ENCODE measurements at places on chromosomes 5 and 9. TPM values are rescaled to one million over a fixed set of nuclear protein-coding genes. Genes with fewer than 3 reads are reported as not detected.

DNA sequence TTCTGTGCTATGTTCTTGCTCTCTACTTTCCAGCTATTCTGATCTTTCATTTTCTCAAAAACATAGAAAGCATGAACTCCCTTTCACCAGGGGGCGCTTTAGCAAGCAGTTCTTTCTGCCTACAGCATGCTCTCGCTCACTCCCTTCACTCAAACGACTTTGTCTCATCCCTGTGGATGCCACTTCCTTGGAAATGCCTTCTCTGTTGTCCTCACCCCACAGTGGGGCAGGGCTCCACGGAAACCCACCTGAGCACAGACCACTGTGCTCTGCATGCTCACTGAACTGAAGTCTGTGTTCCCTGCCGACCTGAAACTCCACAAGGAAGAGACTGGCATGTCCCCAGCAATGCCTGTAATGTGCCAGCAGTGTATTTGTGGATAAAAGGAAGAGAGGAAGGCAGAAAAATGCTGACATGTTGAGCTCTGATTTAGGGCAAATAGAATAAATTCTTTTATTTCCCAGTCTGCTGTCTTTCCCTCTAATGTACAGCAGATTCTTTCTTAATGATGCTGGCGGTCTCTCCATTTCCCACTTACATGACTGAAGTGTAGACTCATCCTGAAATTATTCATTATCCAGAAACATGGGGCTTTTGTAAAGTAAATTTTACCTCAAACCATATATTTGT lies 4.9 kb upstream of the ROR2 start:
- peak; percentile 91 for DNase-seq

- DNase-seq: peak; percentile 37
These were observed 3.9 kb downstream of the GCNT4 start for GRCh38 chr5:75048457-75048953.

- peak; percentile 26 for DNase-seq
These were observed 208.4 kb downstream of the CD180 start for GRCh38 chr5:66987949-66988838.

GRCh38 chr5:9188131-9188530 lies 357.7 kb downstream of the SEMA5A start:
- DNase-seq: peak; percentile 96

DNA sequence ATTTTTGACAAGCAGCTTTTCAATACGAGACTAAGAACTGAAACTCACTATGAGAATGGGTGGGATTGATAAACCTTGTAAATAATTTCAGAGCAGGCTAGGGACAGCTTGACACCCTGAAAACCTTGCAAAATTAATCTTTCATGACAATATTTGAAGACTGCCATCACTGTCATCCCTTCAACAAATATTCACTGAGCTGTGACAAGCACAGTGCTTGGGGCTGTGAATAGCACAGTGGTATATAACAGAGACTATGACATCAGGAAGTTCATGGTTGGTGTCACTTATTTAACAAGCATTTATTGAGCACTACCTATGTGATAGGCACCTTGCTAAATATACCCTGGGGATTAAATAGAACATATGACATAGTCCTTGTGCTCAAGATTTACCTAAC lies 741.0 kb upstream of the RIOK2 start:
- DNase-seq: no peak

DNA sequence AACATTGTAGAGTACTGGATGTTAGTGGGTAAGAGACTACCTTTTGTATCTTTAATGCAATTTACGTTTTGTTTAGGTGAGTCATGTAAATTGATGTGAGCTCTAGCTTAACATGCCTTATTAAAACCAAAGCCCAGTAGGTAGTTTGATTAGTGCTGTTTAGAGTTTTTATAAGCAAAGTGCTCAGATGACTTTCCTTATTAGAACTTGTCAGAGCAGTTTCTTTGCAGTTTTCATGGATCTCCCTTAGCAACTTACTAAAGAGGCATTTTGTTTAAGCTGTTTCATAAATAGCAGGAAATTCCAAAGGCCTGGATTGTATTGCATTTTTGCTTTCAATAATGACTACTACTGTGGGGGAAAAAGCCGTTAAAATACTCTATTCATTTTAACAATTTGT lies 14.5 kb downstream of the ZSWIM6 start:
- peak; percentile 63 for DNase-seq

- no peak for DNase-seq
These were observed 159.5 kb upstream of the SLC28A3 start for GRCh38 chr9:84499969-84500582.

- DNase-seq: no peak
These were observed 52.5 kb downstream of the IQGAP2 start for GRCh38 chr5:76455531-76456133.

DNA sequence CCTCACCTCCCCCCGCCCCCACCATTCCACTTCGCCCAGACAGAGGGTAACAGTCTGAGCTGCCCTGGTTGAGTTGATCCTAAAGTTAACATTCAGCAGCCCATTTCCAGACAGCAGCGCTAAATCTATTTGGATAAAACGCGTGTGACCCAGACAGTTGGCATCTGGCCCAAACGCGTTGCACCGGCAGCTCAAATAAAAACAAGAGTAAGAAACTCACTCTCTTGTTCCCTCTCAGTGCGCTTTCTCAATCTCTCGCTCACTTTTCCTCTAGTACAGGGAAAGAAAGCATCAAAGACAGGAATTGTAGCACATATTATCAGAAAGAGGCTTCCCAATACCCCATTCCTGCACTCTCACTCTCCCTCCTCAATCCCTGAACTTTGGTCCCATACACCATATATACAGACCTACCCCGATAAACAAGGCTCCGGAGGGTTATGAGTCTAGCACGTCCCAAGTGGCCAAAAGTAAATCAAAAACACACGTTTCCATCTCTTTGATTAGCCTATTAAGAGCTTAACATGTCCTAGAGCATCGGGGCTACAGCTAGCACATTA lies 1.3 kb downstream of the ADAMTS6 start:
- peak; percentile 93 for DNase-seq

GRCh38 chr9:18516514-18516913 lies 42.6 kb downstream of the ADAMTSL1 start:
- no peak for DNase-seq

DNA sequence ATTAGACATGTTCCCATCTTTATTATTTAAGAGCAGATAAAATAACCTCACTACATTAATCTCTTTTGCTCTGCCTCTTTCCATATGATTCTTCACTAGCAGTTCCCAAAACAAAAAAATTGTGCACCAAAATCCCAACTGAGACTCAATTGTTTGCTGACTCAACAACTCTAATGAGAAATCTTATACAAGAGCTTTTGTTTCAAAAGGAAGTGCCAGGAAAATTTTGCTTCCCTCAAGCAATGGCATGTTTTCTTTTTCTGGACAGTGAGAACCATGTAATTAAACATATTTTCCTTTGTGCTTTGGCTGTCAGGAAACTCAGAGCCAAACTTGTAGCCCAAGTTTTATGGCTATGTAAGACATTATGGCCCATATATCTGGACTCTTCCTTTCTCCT lies 62.0 kb downstream of the TMC1 start:
- DNase-seq: no peak

DNA sequence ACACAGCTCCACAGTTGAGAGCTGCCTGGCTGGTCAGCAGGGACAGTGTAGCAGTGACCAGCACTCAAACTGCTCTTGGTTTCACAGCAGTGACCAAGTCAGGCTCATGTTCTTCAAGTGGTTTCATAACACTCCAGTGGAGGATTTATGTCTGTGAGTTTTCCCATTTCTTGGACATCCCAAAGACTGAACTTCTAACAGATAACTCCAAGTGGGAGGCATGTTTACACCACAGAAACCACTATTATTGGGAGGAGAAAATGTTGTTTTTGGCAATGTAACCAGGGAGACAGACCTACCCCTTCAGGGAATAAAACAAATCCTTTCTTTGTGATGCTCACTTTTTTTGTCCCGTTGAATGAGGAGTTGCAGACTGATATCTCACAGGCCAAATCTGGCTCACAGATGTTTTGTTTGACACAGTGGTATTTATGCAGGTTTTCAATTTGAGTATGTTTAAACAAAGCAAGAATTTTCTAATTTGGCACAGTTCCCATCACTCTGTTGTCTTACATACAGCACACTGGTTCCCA lies 141.5 kb downstream of the RMI1 start:
- peak; percentile 65 for DNase-seq

GRCh38 chr9:19133549-19134345 lies 6.5 kb upstream of the PLIN2 start:
- DNase-seq: peak; percentile 44

DNA sequence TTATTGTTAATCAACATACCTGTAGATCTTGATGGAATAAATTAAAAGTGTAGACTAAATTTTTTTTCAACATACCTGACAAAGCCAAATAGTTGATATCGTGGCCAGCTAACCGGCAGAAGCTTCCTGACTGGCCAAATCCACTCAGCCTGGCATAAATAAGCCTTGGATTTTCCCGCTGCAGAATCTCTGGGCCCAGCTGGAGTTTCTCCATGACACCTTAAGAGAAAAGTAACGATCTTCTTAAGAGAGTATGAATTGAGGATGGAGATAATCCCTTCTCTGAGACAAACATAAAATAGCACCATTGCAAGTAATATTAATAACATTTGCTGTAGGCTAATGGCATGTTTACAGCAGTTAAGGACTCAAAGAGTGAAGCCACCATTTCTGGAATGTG lies 2.2 kb downstream of the AMACR start:
- DNase-seq: no peak

DNA sequence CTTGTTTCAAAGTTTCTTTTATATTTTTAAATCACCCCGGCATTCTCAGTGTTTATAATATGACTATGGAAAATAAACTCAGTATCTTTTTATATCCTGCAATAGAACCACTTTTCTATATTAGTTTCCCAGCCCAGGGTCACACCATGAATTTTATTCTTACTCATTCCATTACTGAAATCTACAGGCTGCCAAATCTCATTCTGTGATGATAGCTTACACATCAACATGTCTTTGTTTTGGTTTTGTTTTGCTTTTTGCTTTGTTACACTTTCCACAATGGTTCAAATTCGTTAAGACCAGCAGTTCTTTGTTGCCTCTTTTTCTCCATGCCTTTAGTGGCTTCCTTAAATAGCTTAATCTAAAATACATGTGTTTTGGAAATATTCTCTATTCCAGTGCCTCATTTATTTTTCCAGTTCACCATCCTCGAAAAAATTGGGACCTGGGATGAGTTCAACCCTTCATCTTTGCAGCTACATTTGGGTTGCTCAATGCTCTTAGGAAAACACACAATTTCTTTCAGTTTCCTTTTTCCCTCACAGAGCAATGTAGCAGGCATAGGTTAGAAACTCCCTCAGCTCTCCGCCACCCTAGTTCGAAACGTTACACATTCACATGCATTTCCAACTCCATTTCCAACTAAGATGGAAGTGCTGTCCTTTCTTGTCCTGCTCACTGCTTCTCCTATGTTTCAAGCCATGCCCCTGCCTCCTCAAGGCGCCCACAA lies 1146.3 kb downstream of the MAT2B start:
- DNase-seq: no peak

DNA sequence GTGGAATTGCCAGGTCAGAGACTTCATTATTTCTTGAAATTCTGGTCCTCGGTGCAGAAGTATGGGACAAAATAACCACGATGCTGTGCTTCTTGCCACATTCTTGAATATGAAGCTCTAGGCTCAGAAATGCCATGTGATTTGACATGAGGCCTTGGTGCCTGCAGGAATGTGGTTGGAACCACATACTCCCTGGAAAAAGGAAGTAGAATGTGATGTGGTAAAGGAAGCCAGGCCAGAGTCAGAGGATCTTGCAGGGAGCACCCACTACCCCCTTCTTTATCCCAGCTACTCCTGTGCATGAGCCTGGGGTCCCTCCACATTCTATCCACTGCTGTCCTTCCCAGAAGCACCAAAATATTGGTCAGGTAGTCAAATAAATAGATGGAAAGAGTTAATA lies 80.9 kb downstream of the FOXD1 start:
- peak; percentile 39 for DNase-seq

DNA sequence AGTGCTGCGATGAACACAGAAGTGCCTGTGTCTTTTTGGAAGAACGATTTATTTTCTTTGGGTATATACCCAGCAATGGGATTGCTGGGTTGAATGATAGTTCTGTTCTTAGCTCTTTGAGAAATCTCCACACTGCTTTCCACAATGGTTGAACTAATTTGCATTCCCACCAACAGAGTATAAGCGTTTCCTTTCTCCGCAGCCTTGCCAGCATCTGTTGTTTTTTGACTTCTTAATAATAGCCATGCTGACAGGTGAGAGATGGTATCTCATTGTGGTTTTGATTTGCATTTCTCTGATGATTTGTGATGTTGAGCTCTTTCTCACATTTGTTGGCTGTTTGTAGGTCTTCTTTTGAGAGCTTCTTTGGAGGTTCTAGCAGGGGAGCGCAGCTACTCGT lies 134.6 kb downstream of the TENT4A start:
- no peak for DNase-seq

DNA sequence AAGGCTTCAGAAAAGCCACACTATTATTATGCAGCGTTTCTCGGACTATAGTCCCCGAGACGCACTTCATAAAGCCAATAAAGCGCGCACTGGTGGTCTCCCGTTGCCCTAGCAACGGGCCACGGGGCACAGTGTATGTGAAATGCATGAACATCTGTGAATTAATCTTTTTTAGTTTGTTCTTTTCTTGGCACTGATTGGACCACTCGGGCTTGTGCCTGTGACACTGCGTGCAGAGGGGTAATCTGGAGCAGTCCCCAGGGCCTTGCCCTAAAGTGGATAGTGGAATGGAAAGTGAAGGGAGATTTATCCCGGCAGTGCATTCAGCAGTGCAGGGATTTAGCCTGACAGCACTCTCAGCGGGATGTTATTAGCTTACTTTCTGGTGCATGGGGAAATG lies 92.1 kb downstream of the TLE4 start:
- DNase-seq: no peak

DNA sequence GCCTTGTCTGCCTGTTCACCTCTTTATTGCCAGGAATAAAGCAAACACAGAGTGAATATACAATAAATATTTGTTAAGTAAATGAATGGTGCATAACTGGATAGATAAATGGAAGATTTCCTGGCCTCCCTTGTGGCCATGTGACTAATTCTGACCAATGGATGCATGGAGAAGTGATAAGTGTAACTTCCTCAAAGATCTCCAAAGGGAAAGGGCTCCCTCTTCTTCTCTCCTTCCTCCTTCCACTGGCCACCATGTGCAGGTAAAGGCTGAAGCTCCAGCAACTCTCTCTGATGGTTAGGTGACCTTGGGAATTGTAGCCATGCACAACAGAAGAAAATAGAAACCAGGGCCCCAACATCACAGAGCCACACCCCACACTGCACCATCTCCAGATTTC lies 174.4 kb downstream of the EBF1 start:
- no peak for DNase-seq

OR1Q1 gene
- not detected for total RNA-seq

HTR1A gene
- not detected for total RNA-seq

PCDHB13 gene
- total RNA-seq: 0.18 TPM

FAM13B gene
- total RNA-seq: 15.1 TPM

FTMT gene
- total RNA-seq: not detected

ARSI gene
- 15.2 TPM for total RNA-seq

SLC34A1 gene
- total RNA-seq: not detected

TTC23L gene
- total RNA-seq: under 0.01 TPM

LCP2 gene
- total RNA-seq: not detected

DND1 gene
- total RNA-seq: under 0.01 TPM

INSL4 gene
- total RNA-seq: not detected

IFNB1 gene
- not detected for total RNA-seq

Data from IMR-90 (cell line).